ENCODE measurements at places on chromosomes 5 and 9.

GRCh38 chr5:88675168-88675707 is 207.7 kb downstream of the MEF2C start:
- peak; percentile 54 for DNase-seq

- no peak for DNase-seq
Observed at GRCh38 chr5:169064093-169064492, 236.8 kb downstream of the SLIT3 start.

DNA sequence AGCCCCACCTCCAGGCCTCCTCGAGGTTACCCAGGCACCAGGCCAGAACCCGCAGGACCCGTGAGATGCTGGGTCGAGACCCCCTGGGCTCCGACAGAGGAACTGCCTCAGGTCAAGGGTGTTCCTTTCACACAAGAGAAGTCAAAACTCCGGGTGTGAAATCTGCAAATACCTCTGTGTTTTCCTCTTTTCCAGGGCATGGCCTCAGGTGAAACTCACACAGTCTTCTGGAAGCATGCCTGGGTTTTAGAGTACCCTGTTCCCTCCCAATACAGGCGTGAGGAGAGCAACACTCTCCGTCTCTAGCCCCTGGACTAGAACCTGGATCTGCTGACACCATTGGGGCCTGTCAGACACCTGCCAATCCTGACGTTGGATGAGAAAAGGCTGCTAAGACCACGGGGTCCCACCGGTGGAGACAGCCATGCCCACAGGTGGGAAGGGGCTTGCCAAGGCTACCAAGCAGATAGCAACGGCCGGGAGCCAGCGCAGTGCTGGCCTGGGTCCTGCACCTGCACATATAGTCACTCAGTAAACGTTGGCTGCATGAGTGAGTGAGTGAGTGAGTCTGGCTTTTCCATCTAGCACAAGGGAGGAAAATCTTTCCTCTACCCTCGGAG is 182.0 kb upstream of the PPP1R26 start:
- DNase-seq = no peak

DNA sequence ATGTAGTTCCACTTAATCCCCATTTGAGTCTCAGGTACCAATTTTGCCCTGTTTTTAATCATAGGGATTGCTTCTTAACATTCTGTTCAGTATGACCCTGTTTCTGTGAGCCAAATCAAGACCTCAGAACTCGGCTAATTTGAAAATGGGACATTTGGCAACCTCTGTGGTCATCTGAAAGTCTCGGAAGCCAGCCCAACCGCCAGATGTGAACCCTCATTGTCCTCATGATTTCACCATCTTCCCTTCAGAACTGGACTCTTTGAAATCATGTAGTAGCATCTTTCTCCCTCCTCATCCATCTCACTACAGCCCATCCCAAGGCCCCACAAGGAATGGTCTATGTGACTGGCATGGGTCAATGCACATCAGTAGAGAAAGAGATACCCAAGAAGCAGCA is 88.9 kb downstream of the S1PR3 start:
- DNase-seq = no peak

DNA sequence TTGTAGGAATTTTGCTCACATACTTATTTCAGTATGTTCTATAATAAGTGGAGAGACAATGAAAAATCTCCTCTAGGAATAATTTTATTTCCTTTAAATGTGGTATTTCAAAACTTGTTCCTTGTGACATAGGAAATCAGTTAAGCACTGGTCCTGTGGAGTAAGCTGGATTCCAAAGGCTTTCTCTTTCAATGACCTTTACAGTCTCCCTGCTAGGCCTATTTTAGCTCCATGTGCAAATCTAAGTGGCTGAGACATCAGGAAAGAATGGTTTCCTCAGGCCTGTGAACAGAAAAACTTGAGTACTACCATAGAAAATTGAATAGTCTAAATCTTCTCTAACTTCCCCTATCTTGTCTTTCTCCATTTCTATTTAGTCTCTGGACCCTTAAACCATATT is 514.2 kb upstream of the TLE4 start:
- no peak for DNase-seq

GRCh38 chr5:91052977-91053740 is 330.0 kb downstream of the ARRDC3 start:
- DNase-seq = peak; percentile 44

DNA sequence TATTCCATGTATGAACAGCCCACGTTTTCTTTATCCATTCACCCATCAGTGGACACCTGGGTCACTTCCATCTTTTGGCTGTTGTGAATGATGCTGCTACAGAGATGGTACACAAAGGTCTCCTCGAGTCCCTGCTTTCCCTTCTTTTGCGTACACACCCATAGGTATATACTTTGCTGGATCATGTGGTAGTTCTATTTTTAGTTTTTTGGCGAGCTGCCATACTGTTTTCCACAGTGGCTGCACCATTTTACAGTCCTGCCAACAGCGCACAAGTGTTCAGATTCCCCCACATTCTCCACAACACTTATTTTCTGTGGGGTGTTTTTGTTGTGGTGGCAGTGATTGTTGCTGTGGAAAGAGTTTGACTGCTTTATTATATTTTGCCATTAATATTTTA is 16.2 kb downstream of the RAPGEF1 start:
- no peak for DNase-seq

DNA sequence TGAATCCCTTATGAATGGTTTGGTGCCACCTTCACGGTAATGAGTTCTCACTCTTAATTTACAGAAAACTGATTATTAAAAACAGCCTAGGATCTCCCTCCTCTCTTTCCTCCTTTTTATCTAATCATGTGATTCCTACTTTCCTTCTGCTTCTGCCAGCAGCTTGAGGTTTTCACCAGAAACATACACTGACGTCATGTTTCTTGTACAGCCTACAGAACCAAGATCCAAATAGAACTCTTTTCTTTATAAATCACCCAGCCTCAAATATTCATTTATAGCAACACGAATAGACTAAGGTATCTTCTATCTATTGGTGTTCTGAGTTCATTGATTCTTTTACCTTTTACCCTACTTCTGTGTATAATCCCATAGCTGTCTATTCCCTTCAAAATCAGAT is 388.9 kb upstream of the CDH10 start:
- DNase-seq = no peak

- DNase-seq = no peak
Observed at GRCh38 chr9:13860946-13861640, 452.8 kb downstream of the NFIB start.

- DNase-seq = no peak
Observed at GRCh38 chr5:171682801-171683200, 102.8 kb upstream of the SMIM23 start.

GRCh38 chr5:141958113-141958512 is at the start of gene PCDH12:
Gene PCDH12 (minus strand): TSS chr5:141958202. CDS start chr5:141957851, 351 bp downstream.
- DNase-seq = peak; percentile 34

- DNase-seq = no peak
Observed at GRCh38 chr9:17907779-17908508, 329.1 kb downstream of the SH3GL2 start.

DNA sequence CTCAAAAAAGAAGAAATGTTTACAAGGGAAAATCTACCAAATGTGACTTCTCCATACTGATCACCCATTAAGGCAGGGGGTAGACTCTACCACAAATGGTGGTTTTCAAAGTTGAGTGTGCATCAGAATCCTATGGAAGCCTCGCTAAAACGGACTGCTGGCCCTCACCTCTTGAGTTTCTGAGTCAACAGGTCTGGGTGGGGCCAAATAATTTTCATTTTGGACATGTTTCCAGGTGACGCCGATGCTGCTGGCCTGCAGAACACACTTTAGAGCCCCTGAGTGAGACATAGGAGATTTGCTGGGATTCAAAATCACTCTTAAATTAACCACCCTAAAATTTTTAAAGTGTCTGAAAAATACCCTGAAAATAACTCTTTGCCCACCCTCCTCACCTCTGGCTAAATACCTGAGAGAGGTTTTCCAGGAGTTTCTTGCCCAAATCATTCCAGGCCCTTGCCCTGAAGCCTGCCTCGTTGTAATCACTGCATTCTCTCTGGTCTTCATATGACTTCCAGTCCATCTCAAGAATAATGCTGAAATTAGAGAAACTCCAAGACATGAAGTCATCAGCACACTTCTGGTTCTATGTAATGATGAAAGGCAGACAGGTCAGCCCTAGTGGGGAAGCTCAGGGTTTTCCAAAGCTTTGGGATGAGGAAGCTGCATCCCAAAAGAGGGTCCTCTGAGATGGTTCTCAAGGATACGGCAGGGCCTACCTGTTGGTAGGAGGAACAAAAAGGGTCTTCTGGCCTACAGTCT is 18.2 kb downstream of the C9orf152 start:
- DNase-seq = no peak

- DNase-seq = peak; percentile 22
Observed at GRCh38 chr9:105500108-105500766, 52.4 kb downstream of the FSD1L start.

- peak; percentile 70 for DNase-seq
Observed at GRCh38 chr5:14267166-14267838, 124.2 kb downstream of the TRIO start.
